Spleen (tissue), 13 donors: ENCODE measurements at places on chromosomes 7 and 10. TPM values are rescaled to one million over a fixed set of nuclear protein-coding genes. Genes with fewer than 3 reads are reported as not detected.

DNA sequence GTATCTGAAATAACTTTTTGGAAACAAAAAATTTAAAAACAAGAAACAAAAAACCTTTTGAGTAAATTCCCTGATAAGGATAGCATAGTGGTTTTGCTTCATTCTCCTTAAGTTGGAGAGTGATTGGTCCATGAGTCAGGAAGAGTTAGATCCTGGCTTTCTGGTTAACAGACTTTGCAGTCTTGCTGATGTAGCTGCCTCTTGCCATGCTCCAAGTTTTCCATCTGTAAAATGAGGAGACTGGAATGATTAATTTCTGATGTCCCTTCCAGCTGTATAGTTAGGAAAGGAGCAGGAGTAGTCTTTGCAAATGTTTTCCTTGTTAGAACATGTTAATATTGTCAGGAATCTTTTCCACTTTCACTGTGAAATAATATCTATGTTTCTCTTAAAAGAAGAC is 266.6 kb downstream of the DNAJB9 start:
- DNase-seq = no peak
- H3K4me1 ChIP-seq = no peaks in the 10 kb centered on the region
- H3K27me3 ChIP-seq = no peaks in the 10 kb centered on the region
- H3K27ac ChIP-seq = no peak overlapping the region
- no peak overlapping the region for H3K4me3 ChIP-seq

DNA sequence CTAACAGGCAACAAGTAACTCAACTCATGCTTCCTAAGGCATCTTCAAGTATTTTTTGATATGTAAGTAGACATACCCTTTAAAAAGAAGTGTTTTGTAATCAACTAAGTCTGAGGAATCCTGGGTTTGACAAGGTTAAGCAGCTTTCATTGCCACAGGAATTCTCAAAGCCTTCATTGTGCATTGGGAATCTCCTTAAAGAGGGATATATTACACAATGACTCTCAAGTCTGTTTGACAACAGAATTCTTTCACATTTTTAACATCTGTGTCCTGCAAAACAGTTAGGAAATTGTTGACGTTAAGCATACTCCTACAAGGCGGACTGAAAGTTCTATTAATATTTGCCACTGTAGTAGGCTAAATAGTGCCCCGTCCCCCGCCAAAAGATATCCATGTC is 71.4 kb downstream of the SGMS1 start:
- no peak for DNase-seq
- no peak overlapping the region for H3K27ac ChIP-seq
- no peak overlapping the region for H3K4me3 ChIP-seq

The PARD3 gene
- 10.5 TPM for total RNA-seq

The PMPCB gene
- 58.5 TPM for total RNA-seq

The ST8SIA6 gene
- total RNA-seq = 1.0 TPM
